ENCODE measurements at places on chromosomes 4 and X.

- no peak for DNase-seq
Observed at GRCh38 chrX:30804462-30804861, 84.6 kb downstream of the TAB3 start.

DNA sequence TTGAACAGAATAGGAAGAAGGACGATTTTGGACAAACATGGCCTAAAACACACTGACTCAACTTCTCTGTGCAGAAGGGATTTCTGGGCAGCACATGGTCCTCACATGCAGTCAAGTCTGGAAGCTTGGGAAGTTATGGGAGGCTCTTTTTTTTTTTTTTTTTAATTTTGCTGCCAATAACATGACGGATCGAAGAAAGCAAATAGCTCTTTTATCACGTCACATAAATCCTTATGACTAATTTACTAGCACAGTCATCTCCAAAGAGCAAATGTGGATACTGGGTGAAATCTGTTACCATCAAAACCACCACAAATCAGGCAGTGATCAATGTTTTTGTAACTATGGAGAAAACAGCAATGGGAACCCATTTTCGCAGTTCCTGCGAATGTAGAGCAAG is 193.3 kb upstream of the FAM9B start:
- no peak for DNase-seq

DNA sequence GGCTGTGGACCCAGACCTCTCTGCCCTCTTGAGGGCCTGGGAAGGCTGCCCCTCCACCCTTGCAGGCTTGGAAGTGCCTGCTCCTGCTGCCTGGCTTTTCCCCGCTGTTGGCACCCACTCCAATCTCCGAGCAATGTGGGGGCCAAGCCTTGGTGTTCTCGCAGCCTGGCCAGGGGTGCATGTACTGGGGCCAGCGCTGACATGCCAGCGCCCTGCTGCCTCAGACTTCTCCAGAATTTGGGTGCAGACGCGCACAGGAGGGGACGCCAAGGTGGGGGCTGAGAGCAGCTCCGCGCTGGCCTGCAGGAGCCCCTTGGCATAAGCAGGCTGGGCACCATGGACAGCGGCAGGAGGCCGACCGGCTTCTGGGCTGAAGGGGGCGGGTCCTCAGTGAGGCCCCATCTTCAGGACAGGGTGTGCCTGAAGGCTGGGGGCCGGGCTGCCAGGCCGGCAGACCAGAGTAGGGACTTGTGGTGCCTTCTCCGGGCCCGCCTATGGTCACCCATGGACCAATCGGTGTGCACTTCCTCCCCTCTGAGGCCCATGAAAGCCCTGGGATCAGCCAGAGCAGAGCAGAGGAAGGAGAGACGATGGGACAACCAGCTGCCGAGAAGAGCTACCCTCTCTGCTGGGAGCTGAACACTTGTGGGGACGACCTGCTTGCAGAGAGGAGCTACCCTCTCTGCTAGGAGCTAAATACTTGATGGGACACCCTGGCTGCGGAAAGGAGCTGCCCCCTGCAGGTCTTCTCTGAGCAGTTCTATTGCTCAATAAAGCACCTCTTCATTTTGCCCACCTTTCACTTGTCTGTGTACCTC is 118.3 kb downstream of the DNAAF6 start:
- peak; percentile 56 for DNase-seq

GRCh38 chrX:129755779-129756650 is 17.2 kb downstream of the XPNPEP2 start:
- DNase-seq, result no peak

GRCh38 chrX:72021975-72022374 is 109.7 kb downstream of the RTL5 start:
- DNase-seq, result no peak

- no peak for DNase-seq
Observed at GRCh38 chr4:181443021-181443420, 800.2 kb upstream of the TENM3 start.

DNA sequence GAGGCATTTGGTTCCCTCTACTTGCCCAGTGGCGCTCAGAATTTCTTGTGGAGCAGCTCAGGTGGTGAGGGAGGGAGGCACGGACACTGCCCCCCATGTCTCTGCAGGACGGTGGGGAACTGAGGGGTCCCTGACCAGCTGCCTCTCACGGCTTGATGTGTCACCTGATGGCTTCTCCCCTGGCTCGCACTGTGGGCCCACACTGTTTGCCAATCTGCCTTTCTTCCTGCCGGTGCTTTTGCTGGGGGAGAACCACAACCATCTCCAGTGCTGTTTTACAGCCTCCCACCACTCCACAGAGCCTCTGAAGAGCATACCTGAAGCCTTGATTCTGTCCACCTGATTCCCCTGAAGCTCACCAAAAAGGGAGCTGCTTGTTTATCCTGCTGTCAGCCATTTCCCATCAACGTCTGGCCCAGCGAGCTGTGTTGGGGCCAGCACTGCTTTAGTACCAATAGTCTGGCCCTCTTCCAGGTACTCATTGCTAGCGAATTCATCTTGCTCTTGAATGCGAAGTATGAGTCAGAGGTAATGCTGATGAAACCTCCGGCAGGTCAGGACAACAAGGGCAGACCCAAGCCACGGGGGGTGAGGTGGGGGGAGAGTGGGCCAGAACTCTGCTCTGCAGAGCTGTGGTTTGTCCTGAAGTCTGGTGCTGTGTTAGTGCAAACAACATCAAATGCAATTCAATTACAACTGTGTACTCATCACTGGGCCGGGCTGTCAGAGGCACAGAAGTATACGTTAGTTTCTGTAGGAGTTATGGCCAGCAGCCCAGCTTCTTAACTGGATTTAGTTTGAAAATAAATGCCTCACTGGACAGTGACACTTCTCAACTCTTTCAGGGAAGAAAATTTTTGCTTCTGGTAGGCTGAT is 208.3 kb upstream of the JADE1 start:
- DNase-seq, result peak; percentile 32

- DNase-seq, result no peak
Observed at GRCh38 chrX:2823795-2824386, 4.8 kb upstream of the GYG2 start.

DNA sequence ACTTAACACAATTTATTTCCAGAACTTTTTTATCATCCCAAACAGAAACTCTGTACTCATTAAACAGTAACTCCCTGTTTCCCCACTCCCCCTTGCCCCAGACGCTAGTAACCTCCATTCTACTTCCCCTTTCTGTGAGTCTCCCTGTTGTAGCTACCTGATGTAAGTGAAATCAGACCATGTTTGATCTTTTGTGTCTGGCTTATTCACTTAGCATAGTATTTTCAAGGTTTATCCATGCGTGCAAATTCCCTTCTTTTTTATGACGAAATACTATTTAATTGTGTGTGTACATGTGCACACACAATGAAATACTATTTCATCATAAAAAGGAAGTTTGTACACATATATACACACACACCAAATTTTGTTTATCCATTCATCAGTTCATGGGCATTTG is 5.2 kb downstream of the PKD2 start:
- no peak for DNase-seq

DNA sequence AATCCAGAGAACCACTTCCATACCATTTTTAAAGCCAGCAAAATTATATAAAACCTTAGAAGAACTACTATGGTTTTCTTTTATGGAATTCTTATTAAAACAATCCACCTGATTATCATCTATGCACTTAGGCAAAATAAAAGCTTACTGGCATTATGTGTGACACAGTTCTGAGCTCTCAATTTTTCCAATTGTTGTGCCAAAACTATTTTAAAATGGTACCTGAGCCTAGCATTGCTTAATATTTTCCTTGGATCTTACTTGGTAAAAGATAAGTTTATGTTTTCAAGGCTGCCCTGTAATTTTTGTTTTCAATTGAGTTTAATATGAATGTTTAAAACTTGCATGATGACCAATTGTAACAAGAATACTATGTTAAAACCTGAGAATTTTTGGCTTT is 201.3 kb downstream of the MAD2L1 start:
- no peak for DNase-seq

DNA sequence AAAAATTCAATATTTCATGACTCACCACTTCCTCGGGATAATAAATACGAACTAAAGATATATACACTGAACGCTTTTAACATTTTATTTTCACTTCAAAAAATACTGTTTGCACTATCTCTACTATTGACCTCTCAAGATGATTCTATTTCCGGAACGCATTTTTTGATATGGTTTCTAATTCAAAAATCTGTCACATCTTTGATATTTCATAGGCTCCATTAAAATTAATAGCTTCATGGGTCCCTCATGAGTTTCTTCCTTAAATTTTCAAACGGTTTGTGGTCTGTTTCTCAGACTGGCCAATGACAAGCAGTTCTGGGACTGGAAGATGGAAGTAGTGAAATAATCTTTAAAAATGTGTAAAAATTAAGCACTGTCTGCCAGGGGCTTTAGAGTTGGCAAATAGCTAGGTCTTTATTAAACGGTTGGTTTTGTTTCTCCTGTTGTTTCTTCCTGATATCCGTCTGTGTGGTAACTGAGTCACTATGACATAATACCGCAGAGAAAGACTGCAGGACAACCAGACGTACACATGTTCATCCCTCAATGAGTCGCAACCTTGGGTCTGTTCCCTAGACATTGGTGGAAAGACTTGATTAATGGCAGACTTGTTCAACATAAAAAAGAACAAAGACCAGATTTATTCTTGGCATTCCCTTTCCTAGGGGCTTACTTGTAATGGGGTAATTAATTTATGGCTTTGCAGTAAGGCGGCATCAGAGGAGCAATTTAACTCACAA is 133.8 kb downstream of the PALLD start:
- DNase-seq, result no peak

- no peak for DNase-seq
Observed at GRCh38 chrX:125170459-125170858, 149.2 kb upstream of the TEX13C start.

DNA sequence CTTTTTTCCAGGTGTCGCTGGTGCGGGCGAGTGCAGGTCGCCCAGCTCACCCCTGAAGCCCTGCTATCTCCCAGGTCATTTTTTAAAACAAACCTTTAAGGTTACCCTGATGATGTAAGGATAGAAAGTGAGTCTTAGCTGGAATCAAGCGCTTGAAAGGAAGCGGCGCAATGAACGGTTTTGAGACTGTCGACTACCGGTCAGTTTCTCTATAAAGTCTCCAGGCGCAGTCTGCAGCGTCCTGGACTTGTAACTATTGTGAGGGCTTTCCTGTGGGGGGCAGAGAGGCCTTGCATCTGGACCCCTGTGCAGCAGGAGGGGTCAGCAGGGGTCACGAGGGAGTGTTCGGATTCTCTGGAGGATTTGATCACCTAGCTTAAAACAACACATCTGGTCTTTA is 1.6 kb downstream of the KIT start:
- no peak for DNase-seq

DNA sequence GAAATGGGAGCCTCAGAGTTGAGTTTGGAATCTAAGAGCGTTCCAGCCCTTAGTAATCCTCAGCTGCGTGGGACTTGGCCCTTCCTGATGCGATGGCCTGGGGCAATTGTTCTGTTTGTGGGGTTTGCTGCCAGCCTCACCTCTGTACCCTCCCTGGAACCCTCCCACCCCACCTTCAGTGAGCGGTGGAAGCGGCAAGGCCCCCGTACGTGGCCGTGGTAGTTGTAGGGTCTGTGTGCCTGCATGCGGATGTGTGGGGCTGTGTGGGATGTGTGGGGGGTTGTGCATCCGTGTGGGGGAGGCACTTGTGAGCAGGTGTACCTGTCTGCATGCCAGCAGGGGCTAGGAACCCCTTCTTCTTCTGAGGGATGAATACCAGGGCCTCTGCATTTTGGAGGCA is 65.4 kb upstream of the ADRA2C start:
- no peak for DNase-seq

DNA sequence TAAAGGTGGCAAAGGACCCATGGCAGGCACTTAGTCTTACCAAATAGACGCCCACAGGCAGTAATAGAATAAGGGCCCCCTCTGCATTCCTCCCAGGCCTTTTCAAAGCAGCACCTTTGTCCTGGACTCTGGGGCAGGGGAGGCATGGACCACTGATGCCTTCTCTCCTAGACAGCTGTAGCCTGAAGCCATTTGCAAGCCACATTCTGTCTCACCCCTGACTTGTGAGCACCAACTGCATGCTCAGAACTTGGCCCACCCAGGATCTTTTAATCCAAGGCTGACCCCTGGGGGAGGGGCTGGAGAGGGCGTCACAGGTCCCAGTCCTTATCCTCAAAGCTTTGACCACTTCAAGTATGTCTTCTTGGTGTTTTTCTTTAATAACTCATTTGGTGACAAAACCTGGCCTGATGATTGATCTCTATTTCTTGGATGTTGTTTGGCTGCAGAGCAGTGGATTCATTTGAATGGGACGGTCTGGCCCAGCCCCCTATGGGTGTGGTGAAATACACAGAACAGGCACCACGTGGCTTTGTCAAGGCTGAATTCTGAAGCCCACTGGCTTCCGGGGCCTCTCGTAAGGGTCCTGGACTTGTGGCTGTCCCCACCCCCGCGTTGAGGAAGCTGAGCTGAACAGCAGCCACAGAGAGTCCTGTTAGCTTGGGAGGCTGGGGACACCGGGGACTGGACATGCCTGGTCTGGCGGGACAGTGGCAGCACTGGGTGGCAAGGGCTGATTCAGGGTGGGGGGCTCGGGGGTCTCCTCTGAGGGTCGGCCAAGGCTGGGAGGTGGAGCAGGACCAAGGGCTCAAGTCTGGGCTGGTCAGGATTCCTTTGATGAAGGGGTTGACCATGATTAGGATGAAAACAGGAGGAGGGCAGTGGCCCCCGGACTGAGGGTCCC is 36.6 kb downstream of the ADRA2C start:
- DNase-seq, result no peak

- no peak for DNase-seq
Observed at GRCh38 chr4:100651499-100652175, 133.8 kb upstream of the EMCN start.

GRCh38 chr4:56424697-56425514 is 10.5 kb downstream of the PPAT start:
- no peak for DNase-seq

DNA sequence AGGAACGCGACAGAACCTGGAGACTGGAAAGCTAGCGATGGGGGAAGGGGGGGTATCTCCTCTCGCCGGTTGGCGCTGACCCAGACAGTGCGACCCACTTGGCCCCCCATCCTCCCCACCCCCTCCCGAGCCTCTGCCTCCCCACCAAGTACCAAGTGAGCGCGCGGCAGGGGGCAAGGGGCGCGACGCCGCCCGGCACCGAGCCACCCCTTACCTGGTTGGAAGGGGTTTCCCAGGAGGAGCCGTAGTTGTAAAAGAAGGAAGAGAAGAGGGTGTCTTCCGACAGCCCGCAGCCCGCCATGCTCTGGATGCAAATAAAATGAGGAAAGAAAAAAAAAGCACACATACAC is 112.2 kb downstream of the DHX15 start:
- no peak for DNase-seq
